Esophagus squamous epithelium (tissue), 5 donors: ENCODE measurements at places on chromosomes 2 and 18.
A peak's percentile ranks its signal among the peaks of the same experiment; 100 is the strongest.

DNA sequence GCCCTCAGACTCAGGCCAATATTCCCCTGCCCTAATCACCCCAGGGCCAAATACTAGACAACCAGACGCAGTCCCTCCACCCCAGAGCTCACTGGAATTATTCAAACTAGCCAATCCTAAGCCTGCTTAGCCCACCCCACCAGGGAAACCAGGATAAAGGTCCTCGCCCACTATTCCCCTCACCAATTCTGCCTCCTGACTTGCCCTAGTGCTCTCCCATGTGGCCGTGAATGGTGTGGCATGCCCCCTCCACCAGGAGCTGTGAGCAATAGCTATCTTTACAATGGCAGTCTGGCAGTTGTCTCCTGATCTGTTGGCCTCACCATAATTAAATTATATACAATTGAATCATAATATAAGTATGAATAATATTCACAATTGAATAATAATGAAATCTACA lies 42.3 kb downstream of the FAM124B start:
- no peak for DNase-seq

- DNase-seq = no peak
Measured at GRCh38 chr2:205011031-205011430, 465.8 kb downstream of the PARD3B start.

DNA sequence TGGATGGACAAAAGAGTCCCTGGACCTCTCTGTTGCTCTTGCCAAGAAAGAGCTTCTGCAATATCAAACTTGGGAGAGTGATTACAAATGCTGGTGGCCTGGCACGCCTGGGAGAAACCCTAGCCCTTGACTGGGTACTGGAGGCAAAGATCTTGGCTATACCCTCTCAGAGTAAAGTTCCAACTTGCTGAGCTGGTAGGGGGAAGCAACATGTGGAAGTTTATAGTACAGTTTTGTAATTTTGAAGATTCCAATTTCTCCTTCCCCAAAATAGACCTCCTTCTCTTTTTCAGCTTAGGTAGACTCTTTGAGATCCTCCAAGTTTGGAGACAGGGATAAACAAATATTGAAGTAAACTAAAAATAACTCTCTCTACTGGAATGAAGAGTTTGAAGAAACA lies 645.3 kb downstream of the NR4A2 start:
- no peak for DNase-seq

DNA sequence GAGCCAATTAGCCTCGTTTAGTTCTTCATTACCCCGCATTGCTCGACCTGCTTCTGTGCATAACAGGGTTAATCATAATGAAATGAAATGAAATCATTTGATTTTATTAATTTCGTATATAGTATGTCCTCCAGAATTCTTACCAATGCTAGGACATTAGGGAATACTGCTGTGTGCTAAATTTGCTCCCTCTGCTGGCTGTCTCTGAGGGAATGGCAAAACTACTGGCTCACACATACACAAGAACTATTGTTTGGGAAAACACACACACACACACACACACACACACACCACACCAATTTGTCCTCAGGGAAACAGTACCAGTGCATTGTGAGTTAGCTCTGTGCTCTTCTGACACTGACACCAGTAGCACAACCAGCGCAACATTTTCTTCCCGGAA lies 273.3 kb upstream of the TCF4 start:
- DNase-seq = no peak

DNA sequence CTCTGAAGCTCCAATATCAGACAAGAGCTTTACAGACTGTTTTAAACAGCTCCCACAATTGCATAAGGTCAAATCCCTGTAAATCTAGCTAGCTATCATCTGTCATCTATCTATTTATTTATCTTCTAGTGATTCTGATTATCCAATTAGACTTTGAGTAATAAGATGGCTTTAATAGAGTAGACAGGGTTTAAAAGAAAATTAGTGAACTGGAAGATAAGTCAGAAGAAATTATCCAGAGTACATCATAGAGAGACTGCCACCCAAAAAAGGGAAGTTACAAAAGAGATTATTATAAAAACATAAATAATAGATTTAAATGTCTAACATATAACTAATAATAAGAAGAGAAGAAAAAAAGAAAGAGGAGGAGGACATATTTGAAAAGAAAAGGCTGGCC lies 8.0 kb upstream of the ZC3H8 start:
- no peak for DNase-seq

DNA sequence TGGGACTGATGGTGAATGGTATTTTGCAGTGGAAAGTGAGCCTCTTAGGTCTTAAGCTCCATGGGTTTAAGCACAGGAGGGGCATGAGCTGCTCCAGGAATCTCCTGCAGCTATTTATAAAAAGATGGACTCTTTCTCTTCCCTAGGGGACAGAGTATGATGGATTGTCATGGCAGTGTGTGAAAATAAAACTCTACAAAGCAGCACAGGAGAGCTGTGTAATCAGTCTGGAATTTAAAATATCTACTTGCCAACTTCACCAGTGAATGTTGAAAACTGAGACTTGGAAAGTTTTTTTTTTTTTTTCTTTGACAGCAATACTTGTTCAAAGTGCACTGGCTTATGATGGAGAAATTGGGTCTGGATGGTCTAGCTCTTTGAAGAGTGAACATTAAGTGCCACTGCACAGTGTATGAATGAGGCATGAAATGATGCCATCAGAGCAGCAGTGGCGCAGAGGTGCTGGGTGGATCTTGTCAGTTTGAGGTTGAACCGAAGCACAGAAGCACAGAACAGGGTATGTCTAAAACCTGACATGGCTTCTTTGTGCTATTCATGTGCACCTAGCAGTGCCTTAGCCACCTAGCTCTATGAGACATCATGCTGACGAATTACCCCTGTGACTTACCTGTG lies 245.4 kb downstream of the PTPRM start:
- no peak for DNase-seq

GRCh38 chr2:217890445-217890844 lies 112.3 kb downstream of the TNS1 start:
- DNase-seq = no peak

DNA sequence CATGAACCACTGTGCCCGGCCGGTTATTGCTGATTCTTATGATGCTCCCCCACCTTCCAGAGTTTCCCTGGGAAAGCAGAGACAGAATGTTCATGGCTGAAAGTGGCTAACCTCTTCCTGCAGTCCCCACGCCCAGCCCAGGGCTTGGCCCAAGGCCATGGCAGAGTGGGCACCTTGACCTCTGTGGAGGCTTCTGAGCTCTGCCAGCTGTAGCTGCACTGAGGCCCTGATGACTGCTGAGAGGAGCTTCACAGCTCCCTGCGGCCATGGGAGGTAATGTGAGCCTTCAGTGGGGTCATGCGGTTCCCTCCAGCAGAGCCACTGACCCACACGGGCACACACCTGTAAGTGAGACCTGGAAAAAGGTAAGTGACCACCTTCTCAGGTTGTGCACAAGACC lies 13.3 kb downstream of the EFHD1 start:
- DNase-seq = no peak

GRCh38 chr2:173175222-173175621 lies 99.6 kb downstream of the MAP3K20 start:
- no peak for DNase-seq

- no peak for DNase-seq
Measured at GRCh38 chr2:109069331-109070194, 59.4 kb upstream of the SH3RF3 start.

GRCh38 chr18:43680096-43680495 lies 402.8 kb upstream of the SYT4 start:
- no peak for DNase-seq

GRCh38 chr2:188909036-188909435 lies 65.1 kb upstream of the COL3A1 start:
- no peak for DNase-seq

- no peak for DNase-seq
Measured at GRCh38 chr2:8244639-8245038, 437.2 kb upstream of the ID2 start.

- DNase-seq = no peak
Measured at GRCh38 chr2:120769787-120770120, 34.1 kb downstream of the GLI2 start.

- no peak for DNase-seq
Measured at GRCh38 chr2:99183025-99183424, 2.0 kb downstream of the MRPL30 start.

DNA sequence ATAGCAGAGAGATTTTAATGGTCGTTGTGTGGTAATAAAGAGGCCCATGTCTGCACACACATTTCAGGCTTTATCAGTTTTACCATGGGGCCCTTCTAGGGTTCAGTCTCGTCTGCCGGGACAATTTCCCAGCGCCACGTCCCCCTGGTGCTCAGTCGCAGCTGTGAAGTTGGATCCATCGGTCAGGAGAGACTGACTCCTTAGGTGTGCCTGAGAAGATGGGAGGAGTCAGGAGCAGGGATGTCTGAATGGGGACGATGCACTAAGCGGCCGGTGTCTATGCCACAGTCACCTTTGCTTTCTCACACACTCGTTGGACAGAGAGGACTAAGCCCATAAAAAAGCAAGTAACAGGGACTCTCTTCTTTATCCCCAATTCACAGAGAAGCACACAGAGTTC lies 71.4 kb downstream of the TWIST2 start:
- no peak for DNase-seq

GRCh38 chr18:23071285-23071684 lies 64.0 kb upstream of the CABLES1 start:
- DNase-seq = peak; percentile 33

GRCh38 chr2:33412920-33413319 lies 63.5 kb upstream of the RASGRP3 start:
- DNase-seq = no peak

GRCh38 chr2:240987588-240987987 lies 10.8 kb upstream of the SNED1 start:
- no peak for DNase-seq

GRCh38 chr2:52919673-52920072 lies 847.9 kb upstream of the CHAC2 start:
- no peak for DNase-seq

GRCh38 chr18:61859113-61859512 lies 33.7 kb downstream of the RNF152 start:
- no peak for DNase-seq

GRCh38 chr18:58639751-58640427 lies 11.0 kb upstream of the ALPK2 start:
- DNase-seq = no peak

- no peak for DNase-seq
Measured at GRCh38 chr2:120271711-120272379, 19.2 kb downstream of the RALB start.

GRCh38 chr18:12765126-12765525 lies 62.3 kb downstream of the PSMG2 start:
- DNase-seq = no peak

DNA sequence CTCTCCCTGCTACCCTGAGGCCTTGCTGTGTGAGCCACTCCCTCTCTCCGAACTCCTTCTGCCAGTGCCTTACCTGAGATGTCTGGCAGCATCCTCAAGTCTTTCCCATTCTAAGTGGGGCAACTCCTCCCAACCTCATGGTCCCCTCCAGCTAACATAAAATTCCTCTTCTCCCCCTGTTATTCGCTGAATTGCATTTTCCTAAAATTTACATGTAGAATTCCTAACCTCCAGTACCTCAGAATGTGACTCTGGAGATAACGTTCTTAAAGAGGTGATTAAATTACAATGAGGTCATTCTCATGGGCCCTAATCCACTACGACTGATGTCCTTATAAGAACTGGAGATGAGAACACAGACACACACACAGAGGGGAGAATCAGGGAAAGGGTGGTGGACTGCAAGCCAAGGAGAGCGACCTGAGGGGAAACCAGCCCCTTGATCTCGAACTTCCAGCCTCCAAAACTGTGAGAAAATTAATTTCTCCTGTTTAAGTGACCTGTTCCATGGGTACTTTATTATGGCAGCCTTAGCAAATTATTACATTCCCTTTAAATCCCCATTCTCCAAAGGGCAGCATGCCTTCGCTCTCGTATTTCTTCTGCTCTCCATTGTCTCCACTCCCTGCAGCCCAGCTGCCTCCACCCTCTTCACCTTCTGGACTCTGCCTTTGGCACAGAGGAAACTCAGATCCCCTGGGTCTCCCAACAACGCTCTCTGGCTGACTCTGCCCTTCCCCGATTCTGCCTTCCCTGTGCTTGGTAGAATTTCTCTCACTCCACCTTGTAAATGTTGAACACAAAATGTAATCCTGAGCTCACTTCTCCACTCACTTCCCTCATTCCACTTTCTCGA lies 70.5 kb downstream of the TGIF1 start:
- DNase-seq = no peak

DNA sequence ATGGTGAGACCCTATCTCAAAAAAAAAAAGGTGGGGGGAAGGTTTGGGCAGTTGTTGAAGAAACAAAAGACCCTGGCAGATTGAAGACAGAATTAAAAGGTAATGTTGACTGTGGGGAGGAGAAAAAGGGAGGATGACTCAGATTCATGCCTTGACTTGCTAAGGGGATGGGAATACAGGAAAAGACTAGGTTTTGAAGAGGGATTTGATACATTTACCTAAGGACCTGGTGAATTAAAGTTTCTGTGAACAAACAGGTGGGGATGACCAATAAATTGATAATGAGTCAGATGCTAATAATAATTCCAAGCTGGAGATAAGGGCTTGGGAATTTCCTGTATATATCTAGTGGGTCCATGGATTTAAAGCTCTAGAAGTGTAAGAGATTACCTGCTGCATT lies 27.6 kb downstream of the TTR start:
- DNase-seq = no peak

- DNase-seq = no peak
Measured at GRCh38 chr2:29174937-29175336, 59.7 kb downstream of the CLIP4 start.

GRCh38 chr2:85434696-85435095 lies 16.2 kb downstream of the SH2D6 start:
- no peak for DNase-seq

DNA sequence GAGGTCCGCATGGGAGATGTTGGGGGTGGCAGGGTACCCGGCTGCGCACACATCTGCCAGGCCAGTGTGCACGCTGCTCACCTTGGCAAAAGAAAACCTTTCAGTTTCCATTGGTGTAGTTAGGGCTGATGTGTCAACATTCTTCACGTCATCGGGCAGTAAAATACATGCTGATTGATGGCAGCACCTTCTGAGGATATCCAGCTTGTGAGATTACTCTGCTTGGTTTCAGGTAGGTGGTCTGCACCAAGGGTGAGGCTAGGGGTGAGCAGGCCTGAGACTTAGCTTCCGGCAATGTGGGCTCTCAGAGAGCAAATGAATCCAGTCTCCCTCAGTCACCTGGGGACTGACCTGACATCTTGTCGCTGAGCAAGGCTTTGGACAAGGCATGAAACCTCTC lies 19.3 kb upstream of the ACKR3 start:
- DNase-seq = no peak

DNA sequence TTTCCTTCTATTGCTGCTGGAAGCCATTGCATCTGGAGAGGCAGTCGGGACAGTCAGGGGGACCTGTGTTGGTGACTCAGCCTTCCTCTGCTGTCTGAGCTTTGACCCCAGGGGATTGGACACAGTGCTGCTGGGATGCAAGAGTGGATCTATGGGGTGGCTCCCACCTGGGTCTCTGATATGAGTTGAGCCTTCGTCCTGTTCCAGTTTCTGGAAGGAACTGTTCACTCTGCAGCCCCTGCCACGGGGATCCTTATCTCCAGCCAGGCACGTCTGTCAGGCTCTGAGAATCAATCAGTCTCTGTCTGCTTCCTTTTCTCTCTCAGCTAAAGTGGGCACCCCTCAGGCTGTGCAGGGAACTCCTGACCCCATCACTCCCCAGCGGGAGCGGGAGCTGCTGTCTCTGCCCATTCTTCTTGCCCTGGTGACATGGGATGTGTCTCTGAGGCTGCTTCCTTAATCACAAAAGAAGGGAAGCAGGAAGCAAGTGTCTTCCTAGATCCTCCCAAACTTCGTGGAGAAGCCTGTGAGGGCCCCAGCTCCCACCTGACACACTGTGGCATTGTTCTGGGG lies 51.7 kb downstream of the ARHGAP28 start:
- DNase-seq = no peak
